ENCODE measurements at places on chromosomes 5 and 9.

DNA sequence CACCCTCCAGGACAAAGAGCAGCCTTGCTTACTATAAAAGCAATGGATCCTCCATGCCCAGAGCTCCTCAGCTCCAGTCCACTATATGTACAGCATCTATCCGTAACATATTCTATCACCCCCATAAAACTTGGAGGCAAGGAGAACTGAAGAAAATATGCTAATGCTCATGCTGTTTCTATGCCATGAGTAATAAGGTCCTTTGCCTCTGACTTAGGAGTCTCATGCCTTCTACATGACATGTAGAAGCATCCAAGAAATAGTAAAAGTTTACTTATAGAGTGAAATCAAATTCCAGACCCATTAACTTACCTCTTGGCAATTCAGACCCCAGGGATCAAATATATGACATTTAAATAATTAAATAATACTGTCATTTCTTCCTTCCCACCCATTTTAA lies 33.7 kb downstream of the SSBP2 start:
- no peak overlapping the region for H3K4me3 ChIP-seq
- H3K27me3 ChIP-seq, result no peaks in the 10 kb centered on the region
- no peak for DNase-seq
- H3K36me3 ChIP-seq, result no peaks in the 10 kb centered on the region
- peaks cover 36% of the 10 kb centered on the region for H3K4me1 ChIP-seq
- no peak overlapping the region for H3K27ac ChIP-seq

DNA sequence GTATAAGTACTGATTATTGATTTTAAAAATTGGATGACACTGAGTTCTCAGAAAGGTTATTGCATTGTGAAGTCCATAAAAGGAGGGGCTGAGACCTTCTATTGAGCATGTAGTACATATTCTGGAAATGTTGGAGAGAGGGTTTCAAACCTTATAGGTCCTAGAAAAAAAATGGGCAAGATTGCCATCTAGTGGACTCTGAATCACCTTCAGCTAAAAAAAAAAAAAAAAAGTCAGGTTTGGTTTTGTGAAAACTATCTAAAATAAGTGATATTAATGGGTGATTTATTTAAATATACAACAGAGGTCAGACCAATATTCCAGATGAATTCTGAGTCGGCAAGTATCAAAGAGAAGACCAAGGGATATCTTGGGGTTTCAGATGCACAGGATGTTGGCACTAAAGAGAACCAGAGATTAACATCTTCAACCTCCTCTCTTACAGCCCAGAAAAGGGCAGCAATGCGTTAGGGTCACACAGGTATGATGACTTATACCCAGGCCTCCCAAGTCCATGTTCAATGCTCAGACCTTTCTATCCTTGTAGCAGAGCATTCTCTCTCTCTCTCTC lies 109.8 kb upstream of the NMUR2 start:
- no peaks in the 10 kb centered on the region for H3K36me3 ChIP-seq
- H3K27me3 ChIP-seq, result no peaks in the 10 kb centered on the region
- no peak overlapping the region for H3K4me3 ChIP-seq

GRCh38 chr9:109110329-109111021 lies 9.3 kb downstream of the TMEM245 start:
- peak overlapping the region; percentile 0 for H3K4me3 ChIP-seq
- H3K27ac ChIP-seq, result peak overlapping the region; percentile 86
- H3K36me3 ChIP-seq, result peaks cover 5% of the 10 kb centered on the region
- DNase-seq, result no peak
- peaks cover 31% of the 10 kb centered on the region for H3K4me1 ChIP-seq

DNA sequence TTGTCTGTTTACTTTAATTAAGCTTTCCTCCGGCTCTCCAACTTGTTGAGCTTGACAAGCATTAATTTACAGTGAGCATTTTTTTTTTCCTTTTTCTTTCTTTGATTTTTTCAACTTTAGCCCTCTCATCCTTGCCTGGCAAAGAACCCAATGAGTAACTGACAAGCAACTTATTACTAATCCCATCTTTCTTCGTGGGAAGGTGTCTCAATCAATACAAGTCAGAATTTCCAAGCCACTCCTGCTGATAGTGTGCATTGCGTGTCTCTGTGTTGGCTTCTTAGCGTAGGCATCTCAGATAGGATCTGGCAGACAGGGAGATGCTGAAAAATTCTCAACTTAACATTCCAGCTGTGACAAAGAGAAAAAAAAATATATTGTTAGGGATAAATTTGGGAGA lies 527.7 kb upstream of the WWC1 start:
- H3K4me3 ChIP-seq, result no peak overlapping the region
- DNase-seq, result no peak
- H3K27me3 ChIP-seq, result peaks cover 6% of the 10 kb centered on the region
- H3K4me1 ChIP-seq, result no peaks in the 10 kb centered on the region

DNA sequence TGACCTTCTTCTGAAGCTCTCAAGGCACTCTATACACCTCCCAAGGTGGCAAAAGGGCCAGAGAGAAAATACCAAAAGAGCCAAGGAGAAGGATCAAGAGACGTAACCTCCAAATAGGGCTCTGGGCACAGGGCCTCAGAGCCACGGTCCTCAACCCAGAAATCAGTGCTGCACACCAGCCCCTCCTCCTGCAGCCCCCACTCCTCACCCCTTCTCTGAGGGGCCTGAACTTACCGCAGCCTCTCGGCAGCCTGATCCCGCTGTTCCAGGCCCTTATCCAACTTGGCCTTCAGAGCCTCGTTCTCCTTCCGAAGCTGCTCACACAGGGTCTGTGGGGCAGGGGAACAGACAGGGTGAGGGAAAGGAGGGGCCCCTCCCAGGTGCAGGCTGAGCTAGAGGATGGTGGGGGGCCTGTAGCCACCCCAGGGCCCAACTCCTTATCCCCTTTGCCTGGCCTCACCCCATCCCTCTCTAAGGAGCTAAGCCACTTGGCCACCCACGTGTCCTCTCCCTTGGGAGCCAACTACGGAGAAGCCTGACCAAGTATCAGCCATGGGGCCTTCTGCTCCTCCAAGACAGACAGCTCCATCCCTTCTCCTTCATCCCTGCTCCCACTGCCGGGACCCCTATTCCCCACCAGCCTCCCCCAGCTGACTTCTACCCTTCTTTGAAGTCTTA lies 28.8 kb downstream of the TNIP1 start:
- H3K36me3 ChIP-seq, result no peaks in the 10 kb centered on the region
- no peak overlapping the region for H3K4me3 ChIP-seq
- H3K27ac ChIP-seq, result peak overlapping the region; percentile 23
- H3K4me1 ChIP-seq, result peaks cover 5% of the 10 kb centered on the region

DNA sequence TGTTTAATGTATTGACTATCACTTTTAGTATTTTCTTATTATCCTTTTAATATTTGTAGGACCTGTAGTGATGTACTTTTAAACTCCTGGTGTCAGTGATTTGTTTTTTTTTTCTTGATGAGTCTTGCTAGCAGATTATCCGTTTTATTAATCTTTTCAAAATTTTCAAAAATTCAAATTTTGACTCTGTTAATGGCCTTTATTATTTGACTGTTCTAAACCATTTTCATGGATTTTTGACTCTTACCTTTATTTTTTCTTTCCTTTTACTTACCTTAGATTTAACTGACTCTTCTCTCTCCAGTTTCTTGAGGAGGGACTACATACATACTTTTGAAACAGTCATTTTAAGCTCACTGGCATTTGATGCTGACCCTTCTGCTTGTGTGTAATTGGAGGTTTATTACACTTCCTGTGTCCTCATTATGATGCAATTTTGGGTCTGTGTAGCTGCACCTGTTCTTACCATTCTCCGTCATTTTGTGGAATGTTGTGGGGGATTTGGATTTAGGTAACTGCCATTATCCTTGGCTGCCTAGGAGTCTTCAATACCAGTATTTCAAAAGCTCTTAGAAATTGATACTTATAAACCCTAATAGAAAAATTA lies 32.0 kb upstream of the EXOC3 start:
- no peaks in the 10 kb centered on the region for H3K36me3 ChIP-seq
- no peak for DNase-seq
- no peaks in the 10 kb centered on the region for H3K4me1 ChIP-seq
- H3K27ac ChIP-seq, result no peak overlapping the region
- H3K4me3 ChIP-seq, result no peak overlapping the region

DNA sequence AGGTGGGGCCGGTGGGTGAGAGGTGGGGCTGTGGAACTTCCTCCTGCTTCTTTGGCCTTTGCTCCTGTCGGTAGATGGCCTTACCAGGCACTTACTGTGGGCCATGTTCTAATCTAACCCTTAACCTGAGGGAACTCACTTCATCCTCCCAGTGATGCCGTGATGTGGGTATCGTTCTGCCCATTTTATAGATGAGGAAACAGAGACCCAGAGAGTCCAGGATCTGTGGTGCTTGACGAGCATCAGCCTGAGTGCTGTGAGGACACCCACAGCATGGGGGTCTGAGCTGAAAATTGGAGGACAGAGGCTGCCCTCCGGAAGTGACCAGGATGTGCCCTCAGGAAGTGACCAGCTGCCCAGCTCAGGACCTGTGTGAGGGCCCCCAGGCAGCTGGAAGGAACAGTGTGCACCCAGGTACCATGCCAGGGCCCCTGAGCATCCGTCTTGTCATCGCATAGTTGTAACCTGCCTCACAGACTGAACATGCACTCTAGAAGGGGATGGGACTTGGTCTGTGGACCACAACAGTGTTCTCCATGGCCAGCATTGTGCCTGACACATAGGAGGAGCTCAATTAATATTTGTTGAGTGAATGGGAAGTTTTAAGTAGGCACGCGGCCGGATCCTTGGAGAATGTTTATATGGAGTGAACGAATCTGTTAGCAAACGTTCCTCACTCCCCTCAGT lies 8.5 kb downstream of the NEK6 start:
- H3K4me3 ChIP-seq, result no peak overlapping the region
- H3K27me3 ChIP-seq, result no peaks in the 10 kb centered on the region
- no peak overlapping the region for H3K27ac ChIP-seq
- H3K36me3 ChIP-seq, result peaks cover 14% of the 10 kb centered on the region
- DNase-seq, result no peak

DNA sequence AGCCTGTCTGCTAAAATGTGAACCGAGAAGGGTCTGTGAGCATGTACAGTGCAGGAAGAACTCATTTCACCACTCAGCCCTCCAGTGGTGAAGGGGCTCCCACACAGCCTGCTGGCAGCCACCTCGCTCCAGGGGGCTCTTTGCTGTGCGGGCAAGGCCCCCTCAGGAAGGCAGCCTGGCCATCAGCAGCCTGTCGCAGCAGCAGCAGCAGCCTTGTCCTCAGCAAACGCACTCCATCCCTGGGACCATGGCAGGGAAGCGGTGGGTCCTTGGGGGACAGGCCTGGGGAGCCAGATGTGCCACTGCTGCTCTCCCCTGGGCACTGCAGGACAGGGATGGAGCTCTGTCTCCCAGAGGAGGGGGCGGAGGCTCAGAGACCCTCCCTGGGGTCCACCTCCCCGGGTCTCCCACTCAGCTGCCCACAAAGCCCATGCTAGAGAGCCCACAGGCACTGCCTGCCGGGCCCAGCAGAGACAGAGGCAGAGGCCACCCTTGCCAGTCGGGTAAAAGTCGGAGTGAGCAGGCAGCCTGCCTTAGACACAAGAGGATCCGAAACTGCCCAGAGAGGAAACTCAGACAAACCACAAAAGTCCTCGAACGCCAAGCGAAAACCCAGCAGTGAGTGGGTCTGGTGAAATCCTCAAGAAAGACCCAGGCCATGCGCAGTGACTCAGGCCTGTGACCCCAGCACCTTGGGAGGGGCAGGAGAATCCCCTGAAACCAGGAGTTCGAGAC lies 8.0 kb downstream of the BRD3 start:
- H3K4me3 ChIP-seq, result no peak overlapping the region
- no peak overlapping the region for H3K27ac ChIP-seq
- no peaks in the 10 kb centered on the region for H3K36me3 ChIP-seq

- no peaks in the 10 kb centered on the region for H3K4me1 ChIP-seq
- H3K4me3 ChIP-seq, result no peak overlapping the region
- DNase-seq, result no peak
- H3K27ac ChIP-seq, result no peak overlapping the region
These were observed 15.9 kb downstream of the EBF1 start for GRCh38 chr5:159083548-159084452.

GRCh38 chr5:172173564-172174153 lies 14.4 kb downstream of the STK10 start:
- H3K4me1 ChIP-seq, result peaks cover 5% of the 10 kb centered on the region
- H3K36me3 ChIP-seq, result no peaks in the 10 kb centered on the region
- no peaks in the 10 kb centered on the region for H3K27me3 ChIP-seq

GRCh38 chr5:102700916-102701315 lies 54.2 kb upstream of the PAM start:
- no peaks in the 10 kb centered on the region for H3K27me3 ChIP-seq
- no peak for DNase-seq
- H3K36me3 ChIP-seq, result no peaks in the 10 kb centered on the region
- H3K27ac ChIP-seq, result no peak overlapping the region

DNA sequence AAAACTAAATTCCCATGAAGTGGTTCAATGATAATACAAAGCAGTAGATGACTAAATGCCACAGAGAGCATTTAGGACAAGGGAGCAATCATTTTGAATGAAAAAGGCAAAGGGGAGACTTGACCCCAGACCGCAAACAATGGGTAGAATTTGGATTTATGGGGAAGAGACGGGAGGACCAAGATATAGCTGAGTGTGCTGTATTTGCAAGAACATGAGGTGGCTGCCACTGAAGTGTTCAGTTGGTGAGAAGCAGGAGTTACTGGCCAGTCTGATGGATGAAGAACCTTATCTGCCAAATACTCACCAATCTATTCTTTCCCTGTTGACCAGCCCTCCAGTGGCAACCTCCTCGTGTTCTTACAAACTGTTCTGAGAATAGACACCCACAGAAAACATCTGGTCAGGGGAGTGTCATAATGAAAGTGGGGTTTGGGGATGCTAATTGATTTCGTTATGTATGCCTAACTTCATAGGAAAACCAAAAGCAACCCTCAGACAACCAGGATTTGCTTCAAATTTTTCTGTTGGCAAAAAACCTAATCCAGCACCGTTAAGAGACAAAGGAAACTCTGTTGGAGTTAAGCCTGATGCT lies 19.8 kb downstream of the TDRD7 start:
- H3K4me1 ChIP-seq, result peaks cover 4% of the 10 kb centered on the region
- no peaks in the 10 kb centered on the region for H3K27me3 ChIP-seq
- H3K4me3 ChIP-seq, result no peak overlapping the region
- no peak overlapping the region for H3K27ac ChIP-seq

GRCh38 chr9:137044037-137044436 lies 1.9 kb downstream of the NPDC1 start:
- peaks cover 6% of the 10 kb centered on the region for H3K27me3 ChIP-seq
- DNase-seq, result no peak
- peaks cover 6% of the 10 kb centered on the region for H3K36me3 ChIP-seq
- H3K27ac ChIP-seq, result peak overlapping the region; percentile 96
- H3K4me3 ChIP-seq, result peak overlapping the region; percentile 62
- H3K4me1 ChIP-seq, result no peaks in the 10 kb centered on the region

DNA sequence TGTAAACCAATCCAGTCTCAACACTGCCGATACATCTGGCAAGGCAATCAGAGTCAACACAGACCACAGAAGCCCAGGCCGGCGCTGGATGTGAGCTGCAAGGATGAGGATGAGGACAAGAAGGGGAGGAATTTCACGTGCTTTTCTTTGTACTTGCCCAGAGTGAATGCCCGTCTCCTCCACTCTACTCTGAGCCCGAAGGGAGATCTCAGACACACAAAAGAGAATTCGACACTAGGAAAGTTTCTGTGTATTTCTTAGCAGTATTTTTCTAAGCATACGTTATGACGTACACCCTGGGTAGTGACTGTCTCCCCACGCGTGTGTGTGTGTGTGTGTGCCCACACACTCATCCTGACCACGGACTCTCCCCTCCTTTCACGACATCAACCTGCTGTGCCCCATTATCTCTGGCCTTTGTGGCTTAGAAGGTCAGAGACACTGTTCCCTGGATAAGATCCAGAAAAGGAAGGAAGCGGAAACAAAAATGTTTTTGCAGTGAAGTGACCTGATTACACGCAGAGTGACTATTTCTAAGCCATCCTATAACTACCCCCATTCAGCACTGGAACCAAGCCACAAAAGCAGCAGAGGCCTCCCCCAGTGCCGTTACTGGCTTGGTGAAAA lies 227.3 kb upstream of the DAPK1 start:
- H3K4me1 ChIP-seq, result peaks cover 26% of the 10 kb centered on the region
- no peak overlapping the region for H3K27ac ChIP-seq
- H3K4me3 ChIP-seq, result no peak overlapping the region
- H3K36me3 ChIP-seq, result no peaks in the 10 kb centered on the region
- no peaks in the 10 kb centered on the region for H3K27me3 ChIP-seq
- peak; percentile 64 for DNase-seq
